Heart left ventricle (tissue), 16 donors: ENCODE measurements at places on chromosomes 12 and 14. TPM values are rescaled to one million over a fixed set of nuclear protein-coding genes. Genes with fewer than 3 reads are reported as not detected.

DNA sequence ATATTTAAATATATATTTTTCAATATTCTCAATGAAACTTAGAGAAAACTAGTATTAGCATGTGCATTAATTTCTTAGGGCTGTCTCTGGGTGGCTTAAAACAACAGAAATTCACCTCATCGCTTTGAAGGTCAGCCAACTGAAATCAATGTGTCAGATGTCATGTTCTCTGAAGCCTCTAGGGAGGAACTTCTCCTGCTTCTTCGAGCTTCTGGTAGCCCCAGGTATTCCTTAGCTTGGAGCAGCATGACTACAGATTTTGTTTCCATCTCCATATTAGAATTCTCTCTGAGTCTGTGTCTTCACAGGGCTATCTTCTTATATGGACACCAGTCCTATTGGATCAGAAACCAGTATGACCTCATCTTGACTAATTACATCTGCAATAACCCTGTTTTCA is 221.5 kb downstream of the PDZRN4 start:
- H3K4me1 ChIP-seq = no peaks in the 10 kb centered on the region
- no peak for DNase-seq
- no peak overlapping the region for H3K4me3 ChIP-seq
- no peaks in the 10 kb centered on the region for H3K27me3 ChIP-seq

DNA sequence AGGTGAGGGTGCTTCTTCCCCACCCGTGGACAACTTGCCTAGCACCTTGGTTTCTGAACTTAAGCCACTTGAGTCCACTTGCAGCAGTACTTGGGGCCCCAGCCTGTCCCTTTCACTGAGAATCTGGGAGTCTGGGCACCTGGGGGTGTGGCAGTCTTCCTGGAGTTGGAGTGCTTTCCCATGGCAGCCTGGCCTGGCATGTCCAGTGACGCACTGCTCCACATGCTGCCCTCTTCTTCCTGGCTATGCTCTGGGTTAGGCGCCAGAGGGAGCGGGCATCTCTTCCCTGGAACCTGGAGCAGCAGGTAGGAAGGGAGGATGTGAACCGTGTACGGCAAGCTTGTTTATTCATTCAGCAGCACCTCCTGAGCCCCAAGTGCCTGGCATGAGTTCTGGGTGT is 76.4 kb downstream of the PAPOLA start:
- no peak overlapping the region for H3K27ac ChIP-seq
- DNase-seq = peak; percentile 51
- H3K27me3 ChIP-seq = peaks cover under 1% of the 10 kb centered on the region
- H3K4me1 ChIP-seq = peaks cover 21% of the 10 kb centered on the region

GRCh38 chr14:55782166-55782565 is 202.2 kb downstream of the KTN1 start:
- DNase-seq = no peak
- no peak overlapping the region for H3K27ac ChIP-seq
- H3K4me3 ChIP-seq = no peak overlapping the region
- no peaks in the 10 kb centered on the region for H3K36me3 ChIP-seq

GRCh38 chr14:62694075-62694474 is 351.2 kb downstream of the KCNH5 start:
- no peaks in the 10 kb centered on the region for H3K36me3 ChIP-seq
- H3K27me3 ChIP-seq = no peaks in the 10 kb centered on the region
- no peak overlapping the region for H3K4me3 ChIP-seq
- H3K4me1 ChIP-seq = no peaks in the 10 kb centered on the region

GRCh38 chr12:65014504-65015271 is 106.4 kb downstream of the WIF1 start:
- H3K4me1 ChIP-seq = no peaks in the 10 kb centered on the region
- no peak overlapping the region for H3K4me3 ChIP-seq
- no peaks in the 10 kb centered on the region for H3K27me3 ChIP-seq
- no peak overlapping the region for H3K27ac ChIP-seq
- no peak for DNase-seq

DNA sequence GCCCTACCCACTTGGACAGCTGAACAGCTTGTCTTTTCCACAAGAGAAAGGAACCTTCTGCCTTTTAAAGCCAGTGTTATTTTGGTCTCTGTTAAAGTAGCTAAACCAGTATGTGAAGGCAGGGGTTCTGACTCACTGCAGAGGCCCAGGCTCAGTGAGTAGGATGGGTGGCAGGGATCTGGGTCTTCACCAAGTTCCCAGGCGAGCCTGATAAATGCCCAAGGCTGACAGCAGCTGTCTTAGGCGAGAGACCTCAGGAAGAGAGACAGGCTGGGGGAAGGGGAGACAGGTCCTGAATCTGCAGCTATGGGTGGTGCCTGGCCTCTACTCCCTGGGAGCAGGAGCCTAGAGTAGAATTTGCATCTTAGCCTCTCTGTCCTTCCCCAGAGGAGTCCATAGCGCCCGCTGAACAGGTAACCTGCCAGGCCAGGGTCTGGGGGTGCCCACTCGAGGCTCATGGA is 18.1 kb upstream of the KIF26A start:
- peaks cover 31% of the 10 kb centered on the region for H3K27me3 ChIP-seq
- DNase-seq = peak; percentile 14
- no peak overlapping the region for H3K4me3 ChIP-seq
- no peaks in the 10 kb centered on the region for H3K36me3 ChIP-seq
- no peak overlapping the region for H3K27ac ChIP-seq

DNA sequence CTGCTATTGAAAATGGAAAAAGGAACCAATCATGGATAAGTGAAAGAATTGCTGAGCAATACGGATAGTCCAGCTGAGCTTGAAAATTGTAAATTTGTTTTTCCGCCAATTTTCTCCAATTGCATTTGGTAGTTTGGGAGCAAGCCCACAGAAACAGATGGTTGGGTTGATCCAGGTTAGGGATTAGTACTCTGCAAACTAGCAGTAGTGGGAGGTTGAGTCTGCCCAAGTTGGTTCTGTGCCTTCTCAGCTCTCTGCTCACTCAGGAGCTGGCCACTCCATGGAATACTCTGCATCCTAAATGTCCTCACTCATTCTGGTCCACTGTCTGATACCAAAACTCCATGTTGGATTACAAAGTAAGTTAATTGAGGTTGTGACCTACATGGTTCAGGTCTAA is 361.1 kb upstream of the ATP2B1 start:
- H3K4me3 ChIP-seq = no peak overlapping the region
- H3K36me3 ChIP-seq = no peaks in the 10 kb centered on the region
- H3K27ac ChIP-seq = no peak overlapping the region

DNA sequence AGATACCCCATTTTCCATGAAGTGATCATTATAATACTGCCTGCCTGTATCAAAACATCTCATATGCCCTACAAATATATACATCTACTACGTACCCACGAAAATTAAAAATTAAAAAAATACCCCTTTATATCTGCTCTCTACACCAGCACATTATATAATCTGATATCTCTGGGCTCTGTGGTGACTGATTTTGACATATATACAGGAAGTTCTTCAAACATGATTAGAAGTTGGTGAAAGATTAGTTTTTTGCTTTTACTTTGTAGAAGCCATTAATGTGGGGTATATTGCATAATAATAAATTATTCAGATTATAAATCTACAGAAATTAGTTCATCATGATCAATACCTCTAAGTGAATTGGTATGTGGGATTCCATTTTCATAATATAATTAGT is 126.7 kb upstream of the MDM1 start:
- peaks cover 18% of the 10 kb centered on the region for H3K4me1 ChIP-seq
- no peak for DNase-seq
- H3K4me3 ChIP-seq = no peak overlapping the region

- H3K27ac ChIP-seq = no peak overlapping the region
- no peak overlapping the region for H3K4me3 ChIP-seq
- DNase-seq = no peak
- no peaks in the 10 kb centered on the region for H3K4me1 ChIP-seq
- H3K27me3 ChIP-seq = peaks cover 13% of the 10 kb centered on the region
Measured at GRCh38 chr12:108457734-108458361, 57.2 kb upstream of the FICD start.

GRCh38 chr12:24854908-24855307 is 94.0 kb downstream of the BCAT1 start:
- no peak for DNase-seq
- H3K4me3 ChIP-seq = no peak overlapping the region
- no peaks in the 10 kb centered on the region for H3K27me3 ChIP-seq
- H3K36me3 ChIP-seq = no peaks in the 10 kb centered on the region
- H3K27ac ChIP-seq = no peak overlapping the region

- H3K36me3 ChIP-seq = no peaks in the 10 kb centered on the region
- H3K27me3 ChIP-seq = peaks cover 53% of the 10 kb centered on the region
- H3K4me1 ChIP-seq = no peaks in the 10 kb centered on the region
- H3K4me3 ChIP-seq = peak within 1 kb of the TSS; percentile 55
- peak; percentile 27 for DNase-seq
- H3K27ac ChIP-seq = peak within 1 kb of the TSS; percentile 75
Measured at GRCh38 chr14:71932229-71932981, at the start of gene RGS6. TSS of gene RGS6 (plus strand) at chr14:71932429.

DNA sequence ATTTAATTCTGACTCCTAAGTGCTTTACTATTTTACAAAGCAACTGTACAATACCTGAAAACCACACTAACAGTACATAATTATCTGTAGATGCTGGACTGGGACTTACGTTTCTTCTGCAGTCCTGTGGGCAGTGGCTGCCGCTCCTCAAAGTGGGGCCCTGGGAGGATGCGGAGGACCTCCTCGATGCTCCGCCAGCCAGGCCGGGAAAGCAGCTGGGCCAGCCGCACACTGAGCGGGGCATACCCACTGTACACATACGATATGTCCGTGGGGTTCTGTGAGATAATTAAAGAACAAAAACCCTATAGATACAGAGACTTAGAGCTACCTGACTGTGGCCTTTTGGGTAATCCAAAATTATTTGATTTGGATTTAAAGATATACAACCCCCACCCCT is 6.8 kb upstream of the DIABLO start:
- no peak for DNase-seq
- no peak overlapping the region for H3K4me3 ChIP-seq
- H3K36me3 ChIP-seq = peaks cover 84% of the 10 kb centered on the region

GRCh38 chr14:27015065-27015464 is 417.2 kb upstream of the NOVA1 start:
- H3K27ac ChIP-seq = no peak overlapping the region
- H3K27me3 ChIP-seq = no peaks in the 10 kb centered on the region
- no peak for DNase-seq

DNA sequence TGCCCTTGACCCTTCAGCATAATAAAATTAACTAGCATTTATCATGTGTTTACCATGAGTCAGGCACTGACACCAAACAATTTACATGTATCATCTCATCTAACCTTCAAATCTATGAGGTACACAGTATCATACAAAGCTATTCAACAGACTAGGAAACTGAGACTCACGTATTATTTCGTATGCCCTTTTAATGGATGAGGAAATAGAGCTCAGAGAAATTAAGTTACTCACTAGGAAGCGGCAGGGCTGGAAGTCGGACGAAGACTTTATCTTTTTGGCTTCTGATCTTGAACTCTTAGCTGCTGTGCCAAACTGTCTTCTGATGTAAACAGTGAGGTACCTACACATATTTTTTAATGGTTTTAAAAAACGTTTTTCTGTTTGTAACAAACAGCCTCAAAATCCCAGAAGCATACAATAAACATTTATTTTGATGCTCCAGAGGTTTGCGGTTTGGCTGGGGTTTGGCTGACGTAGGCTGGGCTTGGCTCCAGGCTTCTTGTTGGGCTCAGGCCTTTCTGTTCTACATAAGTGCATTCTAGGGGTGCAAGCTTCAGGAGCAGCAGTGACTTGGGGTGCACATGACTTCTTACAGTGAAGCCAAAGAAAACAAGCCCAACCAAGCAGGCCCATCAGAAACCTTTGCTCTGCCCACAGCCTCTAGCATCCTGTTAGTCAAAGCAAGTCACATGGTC is 184.7 kb downstream of the TBX5 start:
- no peak overlapping the region for H3K4me3 ChIP-seq
- no peak overlapping the region for H3K27ac ChIP-seq
- no peak for DNase-seq
- no peaks in the 10 kb centered on the region for H3K4me1 ChIP-seq
- H3K27me3 ChIP-seq = no peaks in the 10 kb centered on the region
- no peaks in the 10 kb centered on the region for H3K36me3 ChIP-seq

DNA sequence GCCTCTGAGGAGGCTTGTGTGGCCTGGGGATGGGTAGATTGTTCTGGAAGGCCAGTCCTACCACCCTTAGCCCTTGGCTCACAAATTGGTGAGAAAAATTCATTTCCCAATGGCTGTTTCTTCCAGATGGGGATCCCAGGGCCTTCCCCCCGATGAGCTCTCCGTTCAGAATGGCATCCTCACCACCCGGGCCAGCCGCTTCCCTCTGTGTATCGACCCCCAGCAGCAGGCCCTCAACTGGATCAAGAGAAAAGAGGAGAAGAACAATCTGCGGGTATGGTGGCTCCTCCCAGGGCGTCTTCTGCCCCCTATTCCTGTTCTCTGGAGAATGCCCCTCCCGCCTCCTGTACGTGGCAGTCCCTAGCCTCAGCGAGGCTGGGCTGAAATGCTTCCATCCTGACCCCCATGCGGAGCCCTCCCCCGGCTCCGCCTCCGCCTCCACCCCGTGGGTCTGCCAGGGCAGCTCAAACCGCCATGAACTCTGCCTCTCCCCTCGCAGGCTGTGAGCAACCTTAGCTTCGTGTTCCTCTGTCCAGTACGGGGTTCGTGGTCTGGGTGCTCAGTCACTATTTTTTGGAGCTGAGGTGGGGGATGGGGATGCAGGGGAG is 57.8 kb downstream of the CCDC92 start:
- no peak overlapping the region for H3K4me3 ChIP-seq
- DNase-seq = no peak
- H3K27me3 ChIP-seq = no peaks in the 10 kb centered on the region

DNA sequence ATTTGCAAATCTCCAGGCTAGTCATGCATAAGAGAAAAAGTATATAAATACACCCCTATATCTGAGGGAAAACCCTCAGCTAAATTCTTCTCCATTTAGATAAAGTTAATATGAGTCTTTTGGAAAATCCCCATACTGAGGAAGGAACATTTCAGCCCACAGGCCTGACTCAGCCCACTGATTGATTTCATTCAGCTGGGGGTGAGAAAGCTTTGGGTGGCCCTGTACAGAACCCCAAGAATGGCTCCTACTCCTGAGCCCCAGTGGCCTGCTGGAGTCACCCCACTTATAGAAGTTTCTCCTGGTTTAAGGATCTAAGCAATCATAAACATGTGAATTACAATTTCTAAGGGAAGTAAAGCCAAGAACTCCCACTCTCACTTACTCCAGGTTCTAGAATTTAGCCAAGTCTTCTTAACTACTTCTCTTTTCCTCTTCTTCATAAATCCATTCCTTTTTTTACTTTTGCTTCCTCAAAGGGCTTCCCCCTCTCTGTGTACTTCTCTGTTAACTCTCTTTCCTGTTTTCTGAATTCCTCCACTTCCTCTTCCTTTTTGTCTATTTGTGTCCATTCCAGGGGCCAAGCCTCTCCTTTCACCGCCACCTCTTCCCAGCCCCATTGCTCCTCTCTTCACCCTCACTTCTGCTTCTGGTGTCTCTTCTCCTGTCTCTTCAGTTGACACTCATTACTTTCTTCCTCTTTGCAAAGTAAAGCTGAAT is 21.0 kb downstream of the RTN1 start:
- DNase-seq = peak; percentile 24
- H3K4me3 ChIP-seq = no peak overlapping the region
- no peaks in the 10 kb centered on the region for H3K4me1 ChIP-seq
- H3K36me3 ChIP-seq = no peaks in the 10 kb centered on the region

- no peak for DNase-seq
- no peaks in the 10 kb centered on the region for H3K27me3 ChIP-seq
- H3K4me3 ChIP-seq = peak overlapping the region; percentile 51
- H3K4me1 ChIP-seq = no peaks in the 10 kb centered on the region
Measured at GRCh38 chr12:19129122-19129485, 429 bp upstream of the PLEKHA5 start.

Gene SLC17A8
- total RNA-seq = not detected

Gene AKAP5
- 0.16 TPM for total RNA-seq

Gene ERP29
- 34.9 TPM for total RNA-seq

Gene NRXN3
- 0.77 TPM for total RNA-seq

Gene PPP4R3A
- total RNA-seq = 38.6 TPM

Gene NRL
- total RNA-seq = 1.3 TPM

Gene WNT5B
- total RNA-seq = 1.8 TPM

Gene FAIM2
- total RNA-seq = 5.0 TPM

Gene CMTM5
- not detected for total RNA-seq

Gene IRAK3
- total RNA-seq = 3.7 TPM
